ENCODE measurements at places on chromosomes 1 and 21. TPM values are rescaled to one million over a fixed set of nuclear protein-coding genes. Genes with fewer than 3 reads are reported as not detected.

OPRD1 gene
- 0.60 TPM for total RNA-seq

- no peak for DNase-seq
Observed at GRCh38 chr1:182389619-182390047, 2.0 kb downstream of the GLUL start.

DNA sequence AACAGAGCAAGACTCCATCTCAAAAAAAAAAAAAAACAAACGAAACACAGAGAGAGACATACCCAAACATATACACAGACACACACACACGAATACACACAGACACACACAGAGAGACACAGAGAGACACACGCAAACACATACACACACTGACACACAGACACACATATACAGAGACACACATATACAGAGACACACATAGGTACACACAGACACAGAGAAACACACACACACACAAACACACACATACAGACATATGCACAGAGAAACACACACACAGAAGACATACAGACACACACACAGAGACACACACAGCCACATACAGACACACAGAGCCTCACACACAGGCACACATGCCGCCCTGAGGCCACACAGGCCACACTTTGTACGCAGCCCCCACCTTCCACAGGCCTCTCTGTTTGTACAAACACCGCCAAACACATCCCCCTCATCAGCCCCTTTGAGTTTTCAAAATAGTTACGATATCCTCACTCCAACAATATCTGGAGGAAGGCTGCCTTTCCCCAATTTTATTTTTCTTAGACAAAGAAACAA, 57.5 kb upstream of the ABCG1 start:
- DNase-seq: no peak

- DNase-seq: no peak
Observed at GRCh38 chr1:181205901-181206300, 117.4 kb downstream of the IER5 start.

GRCh38 chr21:39096754-39097153, 86.5 kb downstream of the PSMG1 start:
- DNase-seq: no peak

Data from cardiac muscle cell (in vitro differentiated cells and primary cell).